ENCODE measurements at places on chromosomes 7 and 10.
A peak's percentile ranks its signal among the peaks of the same experiment; 100 is the strongest.

GRCh38 chr10:119817991-119818888, 54.4 kb downstream of the MCMBP start:
- DNase-seq = no peak

DNA sequence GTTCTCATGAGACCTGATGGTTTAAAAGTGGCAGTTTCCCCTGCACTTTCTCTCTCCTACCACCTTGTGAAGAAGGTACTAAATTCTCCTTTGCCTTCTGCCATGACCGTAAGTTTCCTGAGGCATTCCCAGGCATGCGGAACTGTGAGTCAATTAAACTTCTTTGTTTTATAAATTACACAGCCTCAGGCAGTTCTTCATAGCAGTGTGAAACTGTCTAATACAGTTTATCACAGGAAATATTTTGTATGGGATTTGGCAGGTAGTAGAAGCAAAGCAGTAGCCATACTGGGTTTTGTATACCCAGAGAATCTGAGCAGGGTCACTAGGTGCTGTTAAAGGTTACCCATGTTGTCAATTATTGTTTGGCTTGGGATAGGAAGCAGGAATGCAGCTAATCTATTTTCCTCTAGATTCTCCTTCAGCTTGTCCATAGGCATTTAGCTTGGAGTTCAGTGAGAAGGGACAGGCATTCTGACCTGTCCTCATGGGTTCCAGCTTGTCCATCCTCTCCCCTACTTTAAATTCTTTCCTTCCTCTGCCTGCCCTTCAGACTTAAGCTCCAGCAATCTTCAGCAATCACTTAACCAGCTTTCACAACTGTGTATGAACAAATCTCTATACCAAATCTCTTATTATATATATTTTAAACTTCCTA, 186.7 kb downstream of the PCLO start:
- DNase-seq = no peak

DNA sequence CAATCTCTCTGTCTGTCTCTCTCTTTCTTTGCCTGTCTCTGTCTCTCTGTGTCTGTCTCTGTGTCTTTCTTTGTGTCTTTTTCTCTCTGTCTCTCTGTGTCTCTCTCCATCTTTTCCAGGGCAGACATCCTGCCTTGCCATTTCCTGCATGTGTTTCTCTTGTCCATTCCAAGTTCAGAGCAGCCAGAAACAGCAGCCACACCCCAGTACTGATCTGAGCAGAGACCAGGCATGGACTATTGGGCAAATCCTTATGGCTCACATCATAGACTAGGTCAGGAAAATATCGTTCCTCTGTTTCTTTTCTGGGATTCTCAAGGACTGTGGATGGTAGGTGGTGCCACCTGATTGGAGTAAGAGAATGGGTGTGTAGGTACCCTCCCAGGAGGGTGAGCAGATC, 95.8 kb downstream of the RAMP3 start:
- no peak for DNase-seq

DNA sequence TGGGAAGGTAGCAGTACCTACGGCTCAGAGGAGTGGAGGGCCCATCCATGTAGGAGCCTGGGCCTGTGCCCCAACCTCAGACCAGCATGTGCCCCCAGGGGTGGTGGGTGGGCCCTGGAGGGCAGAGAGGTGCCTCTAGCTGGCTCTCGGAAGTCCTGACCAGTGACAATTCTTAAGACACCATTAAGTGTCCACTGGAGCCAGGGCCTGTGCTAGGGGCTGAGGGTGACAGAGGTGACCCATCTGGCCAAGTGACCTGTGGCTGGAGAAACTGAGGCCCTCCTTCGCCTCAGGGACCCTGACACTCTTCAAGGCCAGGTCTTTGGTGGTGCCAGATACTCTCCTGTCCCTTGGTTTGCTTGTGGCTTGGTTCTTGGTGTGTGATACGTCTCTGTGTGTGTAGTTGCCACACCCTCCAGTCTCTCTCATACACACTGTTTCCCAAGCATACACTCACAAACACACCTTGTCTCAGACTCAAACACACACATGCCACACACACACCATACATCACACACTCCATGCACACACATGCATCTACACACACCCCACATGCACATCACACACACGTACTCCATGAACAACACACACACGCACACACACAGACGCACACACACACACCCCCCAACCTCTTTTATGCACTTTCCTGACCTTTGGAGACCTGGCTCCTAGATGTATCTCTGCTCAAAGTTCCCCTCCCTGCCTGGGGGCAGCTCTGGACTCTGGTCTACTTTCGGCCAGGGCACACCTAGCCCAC, 897 bp upstream of the RAMP3 start:
- no peak for DNase-seq

- DNase-seq = no peak
Observed at GRCh38 chr10:88996927-88997326, 6.3 kb downstream of the FAS start.

DNA sequence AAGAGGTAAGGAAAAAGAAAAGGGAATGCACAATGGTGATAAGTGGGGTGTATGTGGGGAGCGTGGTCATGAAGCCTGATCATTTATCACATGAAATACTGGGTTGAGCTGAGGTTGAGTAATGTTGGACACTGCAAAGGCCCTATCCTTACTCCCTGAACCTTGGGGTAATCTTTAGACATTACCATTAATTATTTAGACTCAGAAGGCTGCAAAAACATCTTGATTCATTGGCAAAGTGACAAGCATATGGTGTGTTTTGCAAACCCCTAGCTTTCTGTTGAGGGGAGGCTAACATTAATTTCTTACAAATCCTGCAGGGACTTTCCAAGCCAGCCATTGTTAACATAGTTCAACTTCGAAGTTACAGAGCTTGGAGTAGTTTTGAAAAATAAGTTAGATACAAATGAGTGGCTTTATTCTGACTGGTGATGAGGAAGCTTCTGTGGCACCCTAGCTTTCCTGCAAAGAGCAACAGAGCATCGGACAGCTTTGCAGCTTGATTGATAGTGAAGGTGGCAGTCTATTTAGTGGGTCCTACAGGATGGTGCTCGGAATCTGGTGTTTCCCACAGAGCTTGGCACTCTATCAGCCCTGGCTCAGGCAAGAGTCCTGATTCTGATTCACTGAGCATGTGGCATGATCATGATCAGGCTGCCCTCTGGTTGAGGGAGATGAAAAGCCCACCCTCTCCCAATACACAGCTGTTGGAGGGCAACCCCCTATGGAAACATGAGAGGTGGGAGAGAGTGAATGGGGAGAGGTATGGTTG, 153.7 kb upstream of the NPVF start:
- no peak for DNase-seq

- DNase-seq = no peak
Observed at GRCh38 chr10:119620241-119621077, 23.7 kb upstream of the TIAL1 start.

GRCh38 chr7:8605221-8605620, 171.8 kb downstream of the NXPH1 start:
- DNase-seq = no peak

DNA sequence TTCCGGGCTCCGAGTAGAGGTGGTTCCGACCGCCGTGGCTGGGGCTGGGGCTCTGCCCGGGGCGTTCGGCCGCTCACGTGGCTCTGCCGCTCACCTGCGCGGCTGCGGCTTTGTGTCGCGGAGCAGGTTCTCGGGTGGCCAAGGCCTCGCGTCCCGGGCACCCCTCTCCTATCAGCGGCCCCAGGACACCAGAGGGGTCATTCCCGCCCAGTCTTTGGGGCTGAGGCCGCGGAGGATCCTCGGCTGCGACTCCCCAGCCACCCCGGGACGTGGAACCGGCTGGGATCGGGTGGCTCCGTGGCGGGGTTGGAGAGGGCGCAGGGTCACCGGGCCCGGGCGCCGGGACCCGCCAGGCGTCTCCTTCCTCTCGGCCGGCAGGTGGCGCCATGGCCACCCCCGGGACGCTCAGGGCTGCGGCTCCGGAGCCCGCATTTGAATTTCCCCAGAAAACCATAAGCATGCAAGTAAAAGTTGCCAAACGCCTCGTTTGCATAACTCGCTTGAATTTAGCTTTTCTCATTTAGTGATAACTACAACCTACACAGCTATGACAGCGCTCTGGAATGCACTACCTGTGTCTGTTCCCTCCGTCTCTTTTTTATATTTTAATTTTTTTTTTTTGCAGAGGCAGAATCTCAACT, 1.2 kb downstream of the COL26A1 start:
- peak; percentile 32 for DNase-seq

DNA sequence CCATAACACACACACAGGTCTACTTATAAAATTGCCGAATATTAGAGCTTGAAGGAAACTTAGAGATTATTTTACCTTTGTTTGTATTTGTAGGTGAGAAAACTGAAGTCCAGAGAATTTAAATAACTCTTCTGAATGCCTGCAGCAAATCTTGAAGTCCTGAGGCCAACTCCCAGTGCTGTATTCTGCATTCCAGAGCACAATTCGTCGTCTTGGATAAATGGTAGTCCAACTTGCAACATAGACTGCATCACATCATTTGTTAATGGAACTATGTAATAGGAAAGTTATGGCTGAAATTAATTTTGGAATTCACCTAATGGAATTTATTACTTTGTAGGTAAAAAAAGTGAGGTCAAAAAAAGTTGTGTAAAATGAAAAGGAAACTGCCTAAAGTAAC, 37.3 kb upstream of the SEMA3D start:
- DNase-seq = no peak

- DNase-seq = no peak
Observed at GRCh38 chr7:83821866-83822265, 172.9 kb upstream of the SEMA3E start.

GRCh38 chr7:41492603-41493002, 210.3 kb downstream of the INHBA start:
- DNase-seq = no peak

DNA sequence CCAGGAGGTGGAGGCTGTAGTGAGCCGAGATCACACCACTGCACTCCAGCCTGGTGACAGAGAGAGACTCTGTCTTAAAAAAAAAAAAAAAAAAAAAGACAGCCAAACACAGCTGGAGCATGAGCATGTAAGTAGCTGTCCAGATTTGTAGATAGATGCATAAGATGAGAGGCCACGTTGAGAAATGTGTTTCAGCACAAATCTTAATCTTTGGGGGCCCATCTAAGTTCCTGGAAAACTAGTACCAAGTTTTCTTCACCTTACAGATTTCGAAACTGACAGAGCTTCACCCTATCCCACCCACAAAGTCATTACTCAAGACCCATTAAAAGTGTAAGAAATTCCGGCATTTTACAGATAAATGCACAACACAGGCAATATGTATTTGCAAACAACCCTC, 208.2 kb downstream of the PARD3 start:
- DNase-seq = no peak

- DNase-seq = no peak
Observed at GRCh38 chr7:148049068-148049467, 541.5 kb upstream of the C7orf33 start.

Measured in stimulated activated CD4-positive, alpha-beta T cell treated with anti-CD3 and anti-CD28 coated beads, TNF-alpha, amount 100 ng/mL, for 1 hour (primary cell).